Stimulated activated naive CD4-positive, alpha-beta T cell treated with Interleukin-2 at 50 U/mL for 16 hours (primary cell): ENCODE measurements at places on chromosomes 4 and X.
A peak's percentile ranks its signal among the peaks of the same experiment; 100 is the strongest.

DNA sequence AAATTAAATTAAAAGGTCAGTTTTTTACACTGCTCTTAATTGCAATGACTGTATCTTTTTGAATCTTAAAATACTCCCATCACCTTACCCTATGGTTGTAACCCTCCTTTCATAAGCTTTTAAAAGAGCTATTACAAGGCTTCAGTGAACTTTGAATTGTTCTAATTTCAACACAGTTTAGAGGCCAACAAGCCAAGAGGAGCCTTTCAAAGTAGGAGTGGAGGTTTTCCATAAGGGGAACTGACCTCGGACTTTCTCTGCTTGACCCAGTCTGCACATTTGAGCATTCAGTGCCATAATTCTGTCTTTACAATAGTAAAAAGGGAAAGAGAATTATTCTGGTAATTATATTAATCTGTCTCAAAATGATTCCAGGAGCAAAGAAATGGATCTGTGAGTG is 98.9 kb downstream of the PARM1 start:
- DNase-seq, result no peak

DNA sequence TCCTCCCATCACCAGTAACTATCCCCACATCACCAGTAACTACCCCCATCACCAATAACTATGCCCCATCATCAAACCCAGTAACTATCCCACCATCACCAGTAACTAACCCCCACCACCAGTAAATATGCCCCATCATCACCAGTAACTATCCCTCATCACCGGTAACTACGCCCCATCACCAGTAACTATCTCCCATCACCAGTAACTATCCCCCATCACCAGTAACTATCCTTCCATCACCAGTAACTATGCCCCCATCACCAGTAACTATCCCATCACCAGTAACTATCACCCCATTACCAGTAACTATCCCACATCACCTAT is 2.9 kb downstream of the ASMTL start:
- no peak for DNase-seq

DNA sequence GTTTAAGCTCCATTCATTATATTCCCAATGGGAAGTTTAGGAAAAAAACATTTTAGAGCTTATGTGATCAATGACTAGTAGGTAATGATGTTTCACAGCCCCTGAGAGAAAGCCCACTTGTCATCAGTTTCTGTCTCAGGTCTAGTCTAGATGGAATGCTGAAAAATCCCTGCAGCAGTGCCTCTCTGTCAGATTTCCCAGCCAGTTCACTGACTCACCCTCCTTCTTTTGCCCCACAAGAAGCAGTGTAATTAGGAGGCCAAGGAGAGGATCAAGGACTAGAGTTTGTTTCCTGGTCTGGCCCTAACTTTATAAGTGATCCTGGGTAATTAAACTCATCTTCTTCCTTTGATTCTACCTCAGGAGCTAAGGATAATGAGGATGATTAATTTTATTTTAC is 118.7 kb upstream of the ANXA3 start:
- no peak for DNase-seq

DNA sequence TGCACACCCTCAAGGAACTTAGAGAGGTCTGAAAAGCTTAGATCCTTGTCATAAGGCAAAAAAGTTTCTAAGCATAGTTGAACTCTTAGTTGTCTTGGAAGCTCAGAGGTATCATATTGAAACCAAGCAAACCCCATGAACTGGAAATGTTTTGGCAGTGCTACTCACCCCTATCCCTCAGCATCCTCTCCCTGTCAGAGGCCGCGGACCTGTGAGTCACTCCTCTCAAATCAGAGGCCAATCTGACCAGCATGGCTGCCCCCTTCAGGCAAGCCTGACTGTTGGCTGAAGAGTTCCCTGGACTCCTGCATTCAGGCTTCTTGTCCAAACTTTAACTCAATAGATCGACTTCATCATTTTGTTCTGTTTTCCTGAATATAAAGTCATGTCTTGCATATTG is 69.4 kb downstream of the KCNIP4 start:
- no peak for DNase-seq

DNA sequence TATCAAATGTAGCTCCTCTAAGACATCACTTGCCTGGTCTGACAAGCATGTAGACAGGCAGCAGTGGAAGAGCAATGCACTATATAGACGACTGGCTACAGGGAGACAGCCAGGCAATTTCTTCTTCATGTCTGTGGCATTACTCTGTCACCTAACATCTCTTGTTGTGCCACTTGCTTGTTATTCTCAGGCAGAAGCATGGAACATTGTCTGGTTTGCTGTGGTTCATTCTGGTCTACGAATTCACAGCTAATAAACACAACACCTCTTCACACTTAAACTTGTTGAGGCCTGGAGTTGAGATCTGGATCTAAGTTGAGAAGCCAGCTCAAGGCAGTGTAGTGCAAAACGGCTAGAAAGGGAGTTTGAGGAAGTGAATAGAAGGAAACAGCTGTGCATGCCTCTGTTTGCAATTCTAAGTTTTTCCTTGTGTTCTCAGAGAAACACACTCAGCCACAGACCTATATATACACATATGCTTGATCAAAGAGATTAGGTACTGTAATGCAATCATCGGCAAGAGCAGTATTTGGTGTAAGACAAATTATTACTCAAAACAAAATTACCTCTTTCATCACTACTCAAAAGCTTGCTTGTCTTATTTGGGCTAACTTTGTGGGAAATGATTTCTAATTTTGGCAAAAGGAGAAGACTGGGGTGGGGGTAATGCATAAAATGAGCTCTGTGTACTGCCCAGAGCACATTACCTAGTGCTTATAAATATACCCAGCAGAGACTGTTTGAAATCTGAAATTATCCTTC is 243.8 kb downstream of the PPP3CA start:
- no peak for DNase-seq

DNA sequence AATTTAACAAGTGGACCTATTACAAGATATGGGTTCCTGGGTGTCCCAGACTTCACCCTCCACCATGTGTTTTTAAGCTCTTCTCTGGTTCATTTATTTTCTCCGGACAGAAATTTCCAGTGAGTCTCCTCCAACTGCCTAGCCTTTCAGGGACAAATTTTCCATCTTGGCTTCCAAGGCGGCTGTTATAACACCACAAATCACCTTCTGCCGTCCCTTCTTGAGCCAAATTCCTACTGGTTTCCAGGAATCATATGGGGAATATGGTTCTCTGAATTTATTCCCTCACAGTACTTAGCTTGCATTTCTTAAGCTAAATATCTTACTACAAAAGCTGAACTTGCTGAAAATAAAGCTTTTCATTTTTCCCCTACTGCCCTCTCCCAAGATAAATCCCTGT is 18.8 kb downstream of the NEXMIF start:
- DNase-seq, result no peak

GRCh38 chrX:25523574-25524540 is 508.1 kb upstream of the ARX start:
- no peak for DNase-seq

DNA sequence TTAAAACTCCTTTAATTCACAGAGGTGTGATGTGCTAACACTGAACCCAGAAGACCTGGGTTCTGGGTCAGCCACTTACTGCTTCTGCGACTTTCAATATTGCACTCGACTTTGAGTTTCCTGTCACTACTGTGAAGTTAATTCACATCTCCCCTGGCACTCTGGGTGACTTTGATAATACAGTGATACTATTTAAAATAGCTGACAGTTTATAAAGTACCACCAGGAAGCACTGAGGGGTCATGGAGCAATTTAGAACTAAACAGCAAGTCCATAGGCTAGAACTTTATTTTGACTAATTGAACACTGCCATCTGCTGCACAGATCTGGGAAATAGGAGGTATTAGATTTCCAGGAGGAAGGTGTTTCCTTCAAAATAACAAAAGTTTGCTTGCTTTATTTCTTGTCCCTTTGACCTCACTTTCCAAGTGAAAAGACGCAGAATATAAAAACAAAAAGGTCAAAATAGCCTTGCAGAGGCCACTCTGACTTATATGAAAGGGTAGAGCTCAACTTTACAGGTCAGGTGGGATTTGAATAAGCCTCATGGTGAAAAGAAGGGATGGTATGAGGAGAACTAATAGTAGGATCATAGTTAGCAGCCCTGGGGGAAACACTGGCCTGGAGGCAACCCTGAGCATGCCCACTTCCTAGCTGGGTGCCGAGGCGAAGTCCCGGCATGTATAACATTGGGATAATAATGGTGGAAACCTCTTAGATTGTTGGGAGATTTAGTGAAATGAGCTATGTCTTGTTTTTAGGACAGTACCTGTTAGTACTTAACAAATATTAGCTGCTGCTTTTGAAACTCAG is 53.4 kb downstream of the ZNF518B start:
- DNase-seq, result no peak

GRCh38 chr4:110900213-110900769 is 277.4 kb upstream of the PITX2 start:
- no peak for DNase-seq

- DNase-seq, result peak; percentile 59
These were observed at the start of gene PRKX for GRCh38 chrX:3713225-3713936. TSS of gene PRKX (minus strand) at chrX:3713649. CDS start at chrX:3713253, 396 bp downstream.

DNA sequence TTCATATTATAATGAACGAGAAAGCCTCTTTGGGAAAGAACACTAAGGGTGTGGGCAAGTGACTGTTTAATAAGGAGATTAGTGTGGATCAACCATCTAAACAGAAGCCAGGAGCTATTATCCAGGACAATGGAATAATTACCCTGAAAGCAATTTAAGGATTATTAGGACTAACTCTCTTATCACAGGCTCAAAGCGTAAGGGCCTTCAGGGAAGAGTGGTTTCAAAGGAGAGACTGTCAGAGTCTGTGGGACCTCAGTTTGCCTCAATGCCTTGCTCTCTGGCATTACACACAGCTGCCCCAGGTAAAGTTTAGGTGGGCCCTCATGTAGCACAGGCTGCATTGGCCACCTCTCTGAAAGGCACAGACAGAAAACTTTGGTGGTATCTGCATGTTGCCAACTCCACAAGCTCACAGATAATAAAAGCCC is 717.2 kb upstream of the ADGRL3 start:
- DNase-seq, result no peak

- no peak for DNase-seq
These were observed 4.6 kb downstream of the RNF175 start for GRCh38 chr4:153755186-153755585.

GRCh38 chr4:98491899-98492559 is 166.4 kb downstream of the TSPAN5 start:
- DNase-seq, result no peak

- DNase-seq, result no peak
These were observed 220.5 kb downstream of the IDS start for GRCh38 chrX:149284616-149285015.

- no peak for DNase-seq
These were observed 47.3 kb downstream of the PJA1 start for GRCh38 chrX:69117876-69118526.

- DNase-seq, result no peak
These were observed 1.6 kb upstream of the MAB21L2 start for GRCh38 chr4:150580306-150580705.

DNA sequence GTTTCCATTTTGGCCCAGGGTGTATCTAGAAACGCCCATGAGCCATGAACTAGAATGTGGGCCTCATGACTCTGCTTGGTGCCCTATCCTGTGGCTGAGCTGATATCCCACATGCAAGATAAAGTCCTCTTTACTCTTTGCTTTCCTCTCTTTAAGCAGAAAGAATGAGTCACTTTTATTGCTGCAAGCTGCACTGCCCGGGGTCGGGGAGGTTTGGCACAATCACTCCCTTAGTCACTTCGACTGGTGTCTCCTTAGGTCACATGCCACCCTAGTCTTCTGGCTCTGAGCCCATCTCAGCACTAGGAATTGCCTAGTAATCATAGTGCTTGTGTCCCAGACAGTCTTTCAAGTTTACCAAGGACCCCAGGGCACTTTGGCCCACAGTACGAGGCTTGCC is 75.1 kb upstream of the CXorf66 start:
- DNase-seq, result no peak

DNA sequence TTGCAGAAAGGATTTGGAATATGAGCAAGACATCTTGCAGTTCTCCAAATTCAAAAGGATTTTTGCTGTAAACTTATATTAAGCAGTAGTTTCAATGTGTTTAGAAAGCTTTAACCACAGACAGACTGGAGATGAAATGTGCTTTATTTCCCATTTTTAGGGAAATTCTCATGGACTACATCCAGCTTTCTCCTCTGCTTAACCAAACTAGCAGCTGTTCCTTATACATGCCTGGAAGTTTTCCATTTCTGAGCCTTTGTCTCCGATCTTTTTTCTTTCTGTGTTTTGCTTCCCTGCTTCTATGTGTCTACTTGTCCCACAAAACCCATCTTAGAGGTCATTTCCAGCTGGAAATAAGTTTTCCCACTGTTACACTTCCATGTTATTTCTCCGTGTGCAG is 41.6 kb downstream of the TMA16 start:
- no peak for DNase-seq

- no peak for DNase-seq
These were observed 559 bp upstream of the FAM47E start for GRCh38 chr4:76250962-76251361.

- no peak for DNase-seq
These were observed 518.8 kb upstream of the FTHL17 start for GRCh38 chrX:31590581-31591114.

DNA sequence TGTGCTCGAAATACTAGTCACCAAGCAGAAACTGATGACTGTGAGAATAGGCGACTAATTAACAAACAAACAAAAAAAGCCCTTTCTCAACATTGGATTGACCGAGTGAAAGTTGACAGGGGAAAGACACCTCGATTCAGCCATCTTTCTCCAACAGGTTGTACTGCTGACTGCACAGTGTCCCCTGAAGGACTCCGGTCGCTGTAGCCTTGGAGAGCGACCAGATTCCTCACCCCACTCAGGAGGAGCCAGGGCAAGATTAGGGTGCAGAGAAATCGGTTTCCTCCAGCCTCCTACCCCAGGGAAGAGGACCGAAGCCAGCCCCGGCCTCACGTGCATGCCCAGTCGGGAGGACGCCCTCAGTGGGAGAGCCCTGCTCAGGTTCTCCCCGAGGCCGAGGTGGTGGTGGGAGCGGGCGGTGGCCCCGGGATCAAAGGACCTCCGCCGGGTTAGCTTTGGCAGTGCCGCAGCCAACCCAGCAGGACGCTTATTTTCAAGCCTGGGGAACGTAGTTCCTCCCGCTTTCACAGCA is 1.1 kb upstream of the RAP1GDS1 start:
- no peak for DNase-seq

DNA sequence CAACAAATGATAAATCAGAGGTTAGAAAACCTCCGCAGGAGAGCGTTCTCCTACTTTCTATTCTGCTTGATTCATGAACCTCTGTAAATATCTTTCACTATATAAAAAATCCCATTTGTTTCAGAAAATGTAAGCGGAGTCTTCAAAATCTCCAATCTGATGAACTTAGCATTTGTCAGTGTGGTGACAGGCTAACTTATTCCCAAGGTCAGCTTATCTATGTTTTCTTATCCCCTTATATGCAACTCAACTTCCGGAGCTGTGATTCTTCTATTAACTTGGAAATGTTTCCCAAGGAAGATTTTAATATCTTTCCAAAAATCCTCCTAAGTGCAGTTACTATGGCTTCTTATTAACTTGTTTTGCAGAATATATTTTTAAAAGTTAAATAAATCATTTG is 87.5 kb upstream of the C1QTNF7 start:
- DNase-seq, result no peak
